Fibroblast of mammary gland (primary cell): ENCODE measurements at places on chromosomes 1 and 21.

DNA sequence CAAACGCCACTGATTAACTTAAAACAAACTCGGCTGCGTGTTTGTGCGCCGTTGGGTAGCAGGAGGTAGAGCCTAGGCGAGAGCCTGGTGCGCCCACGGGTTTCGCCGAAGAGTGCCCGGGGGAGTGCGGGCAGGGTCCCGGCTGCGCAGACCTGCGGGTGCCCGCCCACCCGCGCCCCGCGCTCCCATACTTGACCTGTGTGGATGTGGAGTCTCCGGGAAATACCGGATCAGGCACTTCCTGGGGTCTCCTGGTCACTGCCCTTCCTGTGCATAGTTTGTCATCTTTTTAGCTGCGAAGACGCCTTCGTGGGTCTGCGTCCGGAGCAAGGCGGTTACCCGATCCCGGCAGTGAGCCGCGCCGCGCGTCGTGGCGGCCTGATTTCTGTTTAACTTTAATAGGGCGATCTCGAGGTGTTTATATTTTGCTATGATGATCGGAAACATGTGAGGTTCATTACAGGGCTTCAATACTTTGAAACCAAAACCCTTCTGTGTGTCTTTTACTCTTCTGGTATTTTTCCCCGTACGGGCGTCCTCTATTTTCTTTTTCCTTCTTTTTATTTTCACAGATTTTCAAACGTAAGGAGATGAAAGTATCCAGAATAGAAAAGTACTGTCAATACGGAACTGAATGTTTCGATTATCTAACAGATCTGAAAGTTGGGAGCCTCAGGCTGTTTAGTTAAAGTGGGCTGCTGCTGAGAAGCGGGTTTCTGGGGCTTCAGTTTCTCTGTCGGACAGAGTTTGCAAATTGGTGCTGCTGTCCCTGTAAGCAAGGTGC, 15.2 kb downstream of the NR5A2 start:
- no peak for DNase-seq

- DNase-seq: no peak
Observed at GRCh38 chr1:206556750-206557635, 49.7 kb downstream of the RASSF5 start.

DNA sequence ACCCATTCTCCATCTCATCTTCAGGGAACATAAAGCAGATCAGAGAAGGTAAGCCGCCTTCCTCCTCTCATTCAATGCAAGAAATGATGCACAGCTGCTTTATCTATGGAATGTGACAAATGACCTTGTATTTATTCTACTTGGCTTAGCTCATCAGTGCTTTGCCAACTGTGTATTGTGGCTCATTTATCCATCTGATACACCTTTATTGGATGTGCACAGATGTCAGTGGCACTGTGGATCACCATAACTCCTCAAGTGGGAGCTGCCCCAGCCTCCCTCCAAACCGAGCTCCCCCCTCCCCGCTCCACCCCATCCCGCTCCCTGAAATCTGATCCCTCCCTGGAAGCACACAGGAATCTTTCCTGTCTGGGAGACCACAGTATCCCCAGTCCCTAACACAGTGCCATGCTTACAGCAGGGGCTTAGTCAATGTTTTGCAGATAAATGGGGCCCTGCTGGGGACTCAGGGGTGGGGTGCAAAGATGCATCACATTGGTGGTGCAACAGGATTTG, 156.0 kb upstream of the RAB4A start:
- no peak for DNase-seq

GRCh38 chr1:193418745-193419058, 232.3 kb upstream of the B3GALT2 start:
- no peak for DNase-seq

DNA sequence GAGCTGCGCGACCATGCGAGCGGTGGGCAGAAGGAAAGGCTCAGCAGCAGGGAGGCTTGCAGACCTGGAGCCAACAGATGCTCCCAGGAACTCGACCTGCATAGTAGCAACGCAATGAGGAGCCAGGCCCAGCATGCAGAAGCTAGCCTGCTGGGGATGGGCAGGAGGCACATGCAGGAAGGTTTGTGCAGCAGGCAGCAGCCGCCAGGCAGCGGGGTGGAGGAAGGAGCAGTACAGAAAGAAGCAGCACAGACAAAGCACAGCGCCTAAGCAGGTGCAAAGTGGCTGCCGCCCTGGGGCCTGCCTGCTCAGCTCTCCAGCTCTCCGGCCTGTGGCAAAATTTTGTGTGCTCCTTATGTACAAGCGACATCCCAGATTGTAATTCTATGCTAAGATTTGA, 213.5 kb upstream of the MAP1LC3C start:
- DNase-seq: no peak

- no peak for DNase-seq
Observed at GRCh38 chr1:66355756-66356155, 178.2 kb upstream of the SGIP1 start.

DNA sequence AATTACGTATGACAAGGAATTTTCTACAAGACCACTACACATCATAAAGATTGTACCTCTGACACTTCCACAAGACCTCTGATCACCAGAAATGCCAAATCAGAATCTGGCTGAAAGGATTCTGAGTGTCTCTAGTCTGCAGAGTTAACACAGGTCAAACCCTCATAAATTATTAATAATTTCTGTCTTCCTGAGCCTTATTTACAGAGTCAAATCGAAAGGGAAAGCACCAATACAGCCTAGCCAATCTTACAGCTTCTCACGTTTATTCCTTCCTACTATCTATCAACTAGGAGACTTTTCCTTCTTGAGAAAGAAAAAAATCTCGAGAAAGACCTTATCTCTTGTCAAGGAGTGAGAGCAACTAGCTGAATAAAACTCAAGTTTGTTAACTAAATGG, 2151.6 kb downstream of the MRPL39 start:
- no peak for DNase-seq

GRCh38 chr21:22554690-22555316, 1556.6 kb downstream of the NCAM2 start:
- no peak for DNase-seq

- DNase-seq: peak; percentile 99
Observed at GRCh38 chr1:41101950-41102607, 80.6 kb upstream of the SLFNL1 start.

DNA sequence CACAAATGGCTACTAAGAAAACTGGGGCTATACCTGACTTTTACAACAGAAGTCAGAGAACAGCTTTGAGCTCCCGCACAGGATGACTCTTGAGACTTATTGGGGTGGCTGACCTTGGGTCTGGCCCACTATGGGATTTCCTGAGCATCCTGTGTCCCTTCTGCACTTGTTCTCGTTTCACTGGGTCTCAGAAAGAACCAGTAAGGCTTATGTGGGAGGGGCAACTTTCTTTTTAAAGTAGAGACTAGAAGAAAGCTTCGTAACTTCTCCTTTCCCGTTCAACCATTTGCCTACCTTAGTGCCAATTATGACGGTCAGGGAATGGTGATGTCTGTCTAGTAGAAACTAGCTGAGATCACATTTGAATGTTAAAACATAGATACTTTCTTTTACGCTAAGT, 59.5 kb upstream of the C1orf105 start:
- DNase-seq: no peak

DNA sequence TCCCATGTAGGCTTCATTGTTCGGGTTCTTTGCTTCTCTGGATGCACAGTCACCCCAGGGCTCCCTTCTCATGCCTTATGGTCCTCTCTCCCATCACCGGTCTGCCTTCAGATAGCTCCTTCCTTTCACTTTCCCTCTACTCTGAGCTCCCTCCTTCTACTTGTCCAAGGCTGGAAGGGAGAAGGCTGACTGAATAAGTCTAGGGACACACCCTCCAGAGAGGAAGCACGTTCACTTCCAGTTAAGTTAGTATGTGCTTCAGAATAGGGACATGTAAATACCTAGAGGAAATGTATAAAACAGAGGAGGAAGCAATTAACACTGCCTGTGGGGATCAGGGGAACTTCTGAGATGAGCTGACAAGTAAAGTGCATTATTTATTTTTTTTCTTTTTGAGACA, 23.5 kb downstream of the CXADR start:
- DNase-seq: no peak

GRCh38 chr1:2003541-2004131, at the start of gene CFAP74:
Gene CFAP74 (minus strand): TSS chr1:2003786. CDS start chr1:1990956, 12,830 bp downstream.
- peak; percentile 27 for DNase-seq

DNA sequence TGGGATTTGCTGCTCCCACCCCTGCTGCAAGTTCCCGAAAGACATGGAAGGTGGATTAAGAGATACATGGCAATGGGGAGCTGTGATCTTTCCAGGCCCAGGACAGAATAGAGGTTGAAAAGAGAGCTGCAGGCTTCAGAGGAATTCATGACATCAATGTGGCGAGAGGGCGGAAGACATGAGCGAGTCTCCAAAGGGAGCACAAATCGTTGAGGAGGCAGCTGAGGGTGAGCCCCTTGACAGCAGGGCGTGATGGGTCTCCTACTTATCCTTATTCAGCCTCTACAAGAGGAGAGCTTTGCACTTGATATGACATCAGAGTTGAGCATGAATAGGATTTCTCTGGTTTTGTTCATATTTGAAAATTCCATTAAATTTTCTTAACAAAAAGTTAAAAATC, 45.5 kb upstream of the TACSTD2 start:
- DNase-seq: no peak

DNA sequence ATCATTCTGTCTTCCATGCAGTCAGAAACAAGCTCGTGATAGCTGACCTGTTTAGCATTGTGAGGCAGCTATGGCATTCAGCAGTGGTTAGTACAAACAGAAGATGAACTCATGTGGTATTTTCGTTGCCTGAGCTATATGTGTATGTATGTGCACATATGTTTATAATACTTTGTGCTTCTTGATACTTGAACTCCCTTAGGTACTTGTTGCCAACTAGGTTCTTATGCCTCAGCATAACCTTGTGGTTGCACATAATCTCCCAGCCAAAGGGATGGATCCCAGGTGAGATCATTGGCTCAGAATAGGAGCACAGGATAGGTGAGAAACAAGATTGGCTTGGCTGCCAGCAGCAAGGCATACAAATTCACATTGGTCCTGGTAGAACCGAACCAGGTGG, 86.1 kb downstream of the VPS26C start:
- DNase-seq: no peak

DNA sequence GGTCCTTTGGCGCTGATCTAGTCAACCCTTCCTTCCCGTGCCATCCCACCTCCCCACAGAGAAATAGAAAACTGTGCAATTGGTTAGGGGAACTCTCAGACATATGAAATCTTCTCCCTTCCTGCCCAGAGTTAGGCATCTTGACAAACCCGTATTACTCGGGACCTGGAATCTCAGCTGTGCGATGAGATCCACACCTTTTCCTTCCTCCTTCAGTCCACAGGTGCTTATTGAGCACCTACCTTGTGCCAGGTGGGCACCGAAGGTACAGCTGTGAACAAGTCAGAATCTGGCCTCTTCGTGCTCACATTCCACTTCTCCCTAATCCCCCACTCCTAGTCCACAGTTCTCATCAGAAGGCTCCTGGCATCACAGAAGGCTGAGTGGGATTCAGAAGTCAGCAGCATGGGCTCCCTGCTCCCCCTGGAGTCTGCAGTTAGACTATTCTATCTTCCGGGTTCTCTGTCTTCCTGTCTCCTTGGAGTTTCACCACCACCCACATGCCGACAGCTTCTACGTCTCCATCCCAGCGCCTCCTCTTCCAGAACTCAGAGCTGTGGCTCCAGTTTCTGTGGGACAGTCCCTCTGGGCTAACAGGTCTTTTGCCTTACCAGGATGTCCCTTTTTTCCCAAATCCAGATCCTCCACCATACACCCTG, 23.0 kb downstream of the KNCN start:
- DNase-seq: peak; percentile 31

GRCh38 chr1:199113265-199113869, 474.5 kb downstream of the PTPRC start:
- peak; percentile 80 for DNase-seq

DNA sequence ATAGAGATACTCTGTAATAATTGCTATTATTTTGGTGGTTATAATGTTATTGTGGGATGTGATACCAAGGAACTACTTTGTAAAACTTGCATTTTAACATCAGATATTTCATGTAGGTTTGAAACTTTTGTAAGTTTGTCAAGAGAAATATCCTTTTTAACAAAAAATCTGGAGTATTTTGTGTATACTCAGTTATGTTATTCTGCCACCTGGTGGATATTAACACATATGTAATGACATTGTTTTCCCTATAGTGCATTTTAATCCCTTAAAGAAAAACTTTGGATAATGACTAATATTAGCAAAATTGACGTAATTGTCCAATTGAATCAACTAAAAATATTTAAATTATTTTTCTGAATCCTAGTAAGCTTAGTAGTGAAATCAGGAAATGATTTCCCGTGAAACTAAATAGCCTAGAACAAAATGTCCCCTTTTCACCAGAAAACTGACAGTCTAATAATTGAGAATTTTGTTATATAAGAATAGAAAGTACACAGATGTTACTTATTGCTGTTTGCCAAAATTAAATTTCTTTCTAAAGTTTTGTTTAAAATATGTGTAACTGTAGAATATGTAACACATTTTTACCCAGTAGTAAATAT, 39.6 kb downstream of the KCTD3 start:
- DNase-seq: peak; percentile 47

DNA sequence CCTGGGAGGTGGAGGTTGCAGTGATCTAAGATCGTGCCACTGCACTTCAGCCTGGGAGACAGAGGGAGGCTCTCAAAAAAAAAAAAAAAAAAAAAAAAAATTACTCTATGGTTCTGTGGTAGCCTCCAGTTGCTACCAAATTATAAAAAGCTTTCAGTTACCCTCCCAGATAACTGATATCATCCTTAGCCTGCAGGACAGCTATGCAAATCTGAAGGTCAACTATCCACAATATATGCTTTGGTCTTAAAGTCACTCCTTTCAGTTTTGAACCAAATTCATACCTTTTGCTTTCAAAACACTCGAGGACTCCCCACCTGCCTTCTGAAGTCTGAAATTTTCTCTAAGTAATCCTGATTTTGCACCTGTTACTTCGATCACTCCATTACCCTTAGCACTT, 3.1 kb downstream of the MIXL1 start:
- no peak for DNase-seq

GRCh38 chr1:151510020-151510405, 1.2 kb upstream of the CGN start:
- no peak for DNase-seq

DNA sequence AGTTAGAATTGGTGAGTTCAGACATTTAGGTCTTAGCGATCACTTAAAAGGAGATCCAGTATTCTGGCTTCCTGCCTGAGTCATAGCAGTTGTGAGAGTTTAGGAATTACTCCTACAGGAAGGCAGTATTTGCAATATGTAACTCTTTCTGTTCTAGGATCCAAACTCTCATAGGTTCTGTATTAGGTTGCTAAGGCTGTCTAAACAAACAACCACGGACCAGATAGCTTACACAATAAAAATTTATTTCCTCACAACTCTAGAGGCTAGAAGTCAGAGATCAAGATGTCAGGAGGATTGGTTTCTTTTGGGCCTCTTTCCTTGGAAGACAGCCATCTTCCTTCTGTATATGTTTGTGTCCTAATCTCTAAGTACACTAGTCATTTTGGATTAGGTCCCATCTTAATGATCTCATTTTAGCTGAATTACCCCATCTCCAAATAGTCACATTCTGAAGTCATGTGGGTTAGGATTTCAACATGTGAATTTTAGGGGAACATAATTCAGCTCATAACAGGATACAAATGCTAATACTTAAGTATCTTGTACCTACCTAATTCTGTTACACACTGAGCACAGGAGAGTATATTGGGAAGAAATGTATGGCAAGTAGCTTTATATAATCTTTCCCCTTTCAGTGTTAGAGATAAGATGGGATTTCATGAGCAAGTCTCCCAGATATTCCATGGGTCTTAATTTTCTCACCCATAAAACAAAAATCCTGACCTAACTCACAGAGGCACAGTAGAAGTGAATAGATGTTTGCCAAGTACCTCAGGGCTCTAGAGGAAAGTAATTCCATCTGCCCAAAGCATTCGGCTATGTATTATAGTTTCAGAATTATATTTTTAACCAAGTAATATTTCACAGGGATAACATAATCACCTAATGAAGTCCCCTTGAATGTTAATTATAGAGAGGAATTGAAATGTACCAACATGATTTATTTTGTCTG, 144.4 kb downstream of the PTBP2 start:
- peak; percentile 100 for DNase-seq
